ENCODE measurements at places on chromosomes 13 and 19. TPM values are rescaled to one million over a fixed set of nuclear protein-coding genes. Genes with fewer than 3 reads are reported as not detected.

DNA sequence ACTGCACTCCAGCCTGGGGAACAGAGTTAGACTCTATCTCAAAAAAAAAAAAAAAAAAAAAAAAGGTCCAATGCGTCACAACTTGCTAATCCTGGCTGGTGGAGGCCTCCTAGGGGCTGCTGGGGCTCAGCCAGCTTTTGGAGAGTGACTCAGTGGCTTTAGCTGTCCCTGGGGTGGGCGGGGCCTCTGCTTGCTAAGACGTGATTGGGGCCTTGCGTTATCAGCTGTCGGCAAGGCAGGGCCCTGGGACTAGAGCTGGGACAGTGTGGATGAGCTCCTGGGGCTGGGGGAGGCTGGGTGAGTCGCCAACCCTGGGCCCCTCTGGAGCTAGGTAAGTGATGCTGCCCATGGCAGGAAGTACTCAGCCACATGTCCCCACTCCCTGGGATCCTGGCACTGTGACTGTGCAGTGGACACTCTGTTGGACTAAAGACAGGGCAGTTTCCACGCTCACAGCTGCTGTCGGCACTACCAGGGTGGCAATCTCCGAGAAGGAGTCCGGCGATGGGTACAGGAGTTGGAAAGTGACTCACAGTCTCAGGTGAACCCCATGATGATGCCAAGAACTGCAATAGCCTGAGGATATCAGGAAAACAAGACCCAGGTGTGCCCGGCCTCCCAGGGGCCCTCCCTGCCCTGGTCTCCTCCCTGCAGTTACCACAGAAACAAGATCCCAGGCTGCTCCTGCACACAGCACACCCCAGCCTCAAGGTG is 32.2 kb downstream of the F2RL3 start:
- DNase-seq = no peak

The LRRC63 gene
- total RNA-seq = 1.2 TPM

- no peak for DNase-seq
These were observed 383 bp downstream of the ZNF581 start for GRCh38 chr19:55643887-55644176.

- no peak for DNase-seq
These were observed 272.8 kb downstream of the OLFM4 start for GRCh38 chr13:53301449-53301848.

The CALR3 gene
- total RNA-seq = 0.05 TPM

The LILRB1 gene
- total RNA-seq = 0.94 TPM

Data from thymus (tissue), 14 donors.